Activated CD8-positive, alpha-beta memory T cell treated with anti-CD3 and anti-CD28 coated beads for 48 hours (primary cell): ENCODE measurements at places on chromosomes 1 and 21.
A peak's percentile ranks its signal among the peaks of the same experiment; 100 is the strongest.

- no peak for DNase-seq
Observed at GRCh38 chr1:2442661-2443060, 30.3 kb upstream of the PEX10 start.

GRCh38 chr1:107413546-107413945 is 272.7 kb downstream of the NTNG1 start:
- no peak for DNase-seq

GRCh38 chr21:44892536-44893277 is 19.2 kb upstream of the PTTG1IP start:
- peak; percentile 60 for DNase-seq

- DNase-seq, result no peak
Observed at GRCh38 chr1:18285538-18285924, 177.9 kb downstream of the IGSF21 start.

DNA sequence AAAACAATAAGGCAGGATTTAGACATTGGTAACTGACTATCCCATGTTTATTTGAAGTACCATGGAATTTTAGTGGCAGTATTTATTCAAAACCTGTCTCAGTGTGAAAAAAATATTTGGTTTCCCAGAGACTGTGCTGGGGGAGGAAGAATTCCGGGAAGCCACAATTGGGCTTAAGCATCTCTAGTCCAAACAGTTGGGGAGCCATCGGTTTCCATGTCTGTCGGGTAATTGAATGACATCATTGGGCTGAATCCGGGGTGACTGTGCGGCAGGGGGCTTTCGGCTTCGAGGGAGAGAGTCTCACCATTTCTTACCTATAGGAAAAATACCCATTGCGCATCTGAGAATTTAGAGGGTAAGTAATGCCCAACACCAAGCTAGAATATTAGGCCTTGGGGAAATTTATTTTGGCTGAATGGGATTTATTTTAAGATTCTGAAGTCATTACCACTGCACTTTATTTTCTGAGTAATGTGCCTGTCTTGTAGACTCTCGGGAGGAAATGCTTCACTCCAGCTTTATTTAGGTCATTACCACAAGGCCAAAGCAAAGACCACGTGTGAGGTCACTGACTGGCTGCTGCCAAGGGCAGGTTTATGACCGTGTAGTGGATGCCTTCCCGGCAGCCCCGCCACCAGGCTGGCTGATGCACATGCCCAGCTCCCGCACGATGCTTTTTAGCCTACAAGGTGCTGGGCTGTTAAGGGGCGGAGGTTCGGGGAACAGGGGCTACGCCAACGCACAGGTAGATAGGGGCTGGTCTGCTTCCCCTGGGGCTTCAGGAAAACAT is 23.1 kb upstream of the UMODL1 start:
- no peak for DNase-seq

GRCh38 chr1:156703741-156704140 is 1.6 kb downstream of the CRABP2 start:
- no peak for DNase-seq

- no peak for DNase-seq
Observed at GRCh38 chr1:87989346-87989745, 660.7 kb downstream of the LMO4 start.

GRCh38 chr1:216903382-216903740 is 180.1 kb upstream of the ESRRG start:
- DNase-seq, result no peak

DNA sequence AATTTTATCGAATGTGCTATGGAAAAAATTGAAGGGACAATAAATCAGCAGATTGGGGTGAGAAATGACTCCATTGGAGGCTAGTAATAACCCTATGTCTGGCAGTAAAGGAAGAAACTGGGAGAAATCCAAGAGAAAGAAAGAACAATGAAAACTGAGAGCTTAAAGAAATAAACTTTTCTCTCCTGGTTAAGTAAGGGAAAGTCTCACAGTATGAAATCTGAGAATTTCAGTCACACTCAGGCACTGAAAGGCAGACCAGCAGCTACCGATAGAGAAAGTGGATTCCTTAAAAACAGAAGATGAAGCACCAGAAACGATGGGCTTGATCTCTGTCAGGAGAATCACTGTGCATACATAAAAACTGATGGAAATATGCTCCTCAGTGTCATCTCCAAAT is 404.2 kb downstream of the PLPP3 start:
- DNase-seq, result no peak

- DNase-seq, result no peak
Observed at GRCh38 chr1:19311503-19311930, 427 bp downstream of the AKR7A2 start.

GRCh38 chr1:65497256-65497830 is 76.9 kb downstream of the LEPR start:
- no peak for DNase-seq

- no peak for DNase-seq
Observed at GRCh38 chr1:146001709-146002108, 5.3 kb upstream of the TXNIP start.

DNA sequence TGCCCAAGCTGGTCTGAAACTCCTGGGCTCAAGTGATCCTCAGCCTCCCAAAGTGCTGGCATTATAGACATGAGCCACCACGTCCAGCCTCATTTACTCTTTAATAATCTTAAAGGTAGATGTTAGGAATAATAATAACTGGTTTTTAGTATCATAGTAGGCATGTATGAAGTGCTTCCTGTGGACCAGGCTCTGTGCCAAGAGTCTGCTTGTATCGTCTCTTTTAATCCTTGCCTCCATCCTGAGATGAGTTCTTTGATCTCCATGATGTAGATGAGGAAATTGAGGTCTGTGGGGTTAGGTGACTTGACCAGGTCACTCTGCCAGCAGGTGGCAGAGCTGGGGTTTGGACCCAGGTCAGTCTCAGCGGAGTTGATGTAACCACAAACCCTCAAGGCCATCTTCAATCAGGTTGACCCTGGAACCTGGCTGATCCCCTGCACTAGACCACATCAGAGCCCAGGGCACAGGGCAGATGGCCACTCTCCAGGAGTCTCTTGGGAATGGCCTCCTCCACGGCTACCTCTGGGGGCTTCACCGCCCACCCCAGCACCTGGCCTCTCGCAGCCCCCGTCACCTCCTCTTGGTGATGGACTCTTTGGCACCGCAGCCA is 11.3 kb downstream of the EFHD2 start:
- DNase-seq, result no peak

DNA sequence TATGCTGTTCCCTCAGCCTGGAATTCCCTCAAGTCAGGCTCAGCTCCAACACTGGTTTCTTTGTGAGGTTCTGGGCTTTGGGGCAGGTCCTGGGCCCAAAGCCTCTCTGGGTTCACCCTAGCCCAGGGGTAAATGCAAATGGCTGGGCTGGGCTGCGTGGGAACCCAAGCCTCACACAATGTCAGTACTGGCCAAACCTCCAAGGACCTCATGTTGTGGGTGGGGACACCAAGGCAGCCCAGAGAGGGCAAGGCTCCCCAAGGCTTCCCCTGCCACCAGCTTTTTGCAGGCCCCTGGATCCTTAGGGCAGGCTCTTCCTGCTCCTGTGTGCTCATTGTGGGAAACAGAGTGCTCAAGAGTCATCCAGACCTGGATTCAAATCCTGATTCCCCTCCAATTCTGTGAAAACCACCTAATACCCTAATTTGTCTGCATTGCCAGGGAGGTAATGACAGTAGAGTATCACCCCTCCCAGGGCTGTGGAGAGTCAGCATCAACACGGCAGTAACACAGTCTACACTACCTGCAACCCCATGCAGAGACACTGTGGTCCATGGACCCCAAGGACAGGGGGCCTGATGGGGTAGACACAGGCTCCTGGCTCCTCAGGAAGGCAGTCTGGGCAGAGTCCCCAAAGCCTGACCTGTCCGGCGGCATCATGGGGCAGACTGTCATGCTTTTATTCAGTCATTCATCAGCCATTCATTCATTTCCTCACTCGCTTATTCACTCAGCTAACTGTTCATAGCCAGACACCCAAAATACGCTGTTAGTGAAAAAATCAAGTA is 85.7 kb downstream of the DMRTB1 start:
- no peak for DNase-seq

DNA sequence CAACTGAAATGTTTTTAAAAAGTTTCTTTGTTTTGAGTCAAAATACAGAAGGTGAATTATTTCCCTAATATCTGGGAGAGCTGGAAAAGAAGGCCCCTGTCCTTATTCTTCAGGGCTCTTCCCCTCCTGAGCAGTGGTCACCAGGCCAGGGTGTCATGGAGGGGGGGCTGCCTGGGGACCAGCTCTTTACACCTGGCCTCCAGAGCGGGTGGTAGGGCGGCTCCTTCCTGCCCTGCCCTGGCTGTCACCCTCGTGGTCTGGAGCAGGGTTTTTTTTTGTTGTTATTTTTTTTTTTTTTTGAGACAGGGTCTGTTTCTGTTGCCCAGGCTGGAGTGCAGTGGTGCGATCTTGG is 6.6 kb downstream of the SKI start:
- DNase-seq, result no peak

DNA sequence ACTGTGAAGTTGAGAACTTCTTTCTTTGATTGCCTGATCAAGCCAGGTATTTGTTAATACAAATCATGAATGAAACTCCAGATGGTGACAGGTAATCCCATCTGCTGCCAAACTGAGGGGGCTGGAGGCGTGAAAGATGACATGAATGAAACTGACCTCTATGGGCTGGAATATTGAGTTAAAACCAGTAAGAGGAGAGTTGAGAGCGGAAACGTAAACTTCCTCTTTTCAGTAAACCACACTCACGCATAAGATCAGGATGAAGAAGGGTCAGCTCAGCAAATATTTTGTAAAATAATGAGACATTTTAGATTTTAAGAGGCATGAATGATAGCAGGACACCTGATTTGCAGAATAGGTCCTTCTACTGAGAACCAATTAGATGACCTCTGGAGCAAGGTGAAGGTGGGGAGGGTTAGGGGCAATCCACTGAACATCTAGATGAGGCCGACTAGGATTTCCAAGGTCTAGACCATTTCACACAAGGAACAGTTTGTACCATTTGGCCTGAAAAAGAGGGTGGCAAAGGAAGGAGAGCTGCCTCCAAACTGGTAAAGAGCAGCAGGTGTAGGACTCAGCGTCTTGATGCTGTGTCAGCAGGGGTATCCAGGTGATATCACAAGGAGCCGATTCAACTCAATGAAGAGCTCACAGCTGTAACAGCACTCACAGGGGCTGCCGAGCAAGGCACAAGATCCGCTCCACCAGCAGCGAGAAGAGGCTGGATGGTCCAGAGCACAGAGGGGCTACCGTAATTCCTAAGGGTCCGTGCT is 132.6 kb downstream of the NTPCR start:
- no peak for DNase-seq

GRCh38 chr1:226033582-226033981 is 28.9 kb upstream of the H3-3A start:
- DNase-seq, result no peak

DNA sequence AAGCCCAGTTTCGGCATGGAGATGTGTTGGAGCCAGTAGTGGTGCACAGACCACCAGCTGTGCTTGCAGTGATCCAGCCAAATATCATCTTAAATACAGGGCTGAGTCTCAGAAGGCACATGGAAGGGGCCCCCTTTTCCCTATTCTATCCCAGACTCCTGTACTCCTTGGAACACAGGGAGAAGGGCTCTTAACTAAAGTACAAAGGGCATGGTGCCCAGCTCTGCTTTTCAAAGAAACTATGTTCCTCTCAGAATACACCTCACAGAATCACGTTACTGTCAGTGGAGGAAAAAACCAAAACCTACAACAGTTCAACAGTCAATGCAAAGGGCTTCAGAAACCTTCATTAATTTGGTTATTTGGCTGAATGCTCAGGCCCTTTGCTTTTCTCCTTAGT is 180.6 kb upstream of the C1orf105 start:
- no peak for DNase-seq

DNA sequence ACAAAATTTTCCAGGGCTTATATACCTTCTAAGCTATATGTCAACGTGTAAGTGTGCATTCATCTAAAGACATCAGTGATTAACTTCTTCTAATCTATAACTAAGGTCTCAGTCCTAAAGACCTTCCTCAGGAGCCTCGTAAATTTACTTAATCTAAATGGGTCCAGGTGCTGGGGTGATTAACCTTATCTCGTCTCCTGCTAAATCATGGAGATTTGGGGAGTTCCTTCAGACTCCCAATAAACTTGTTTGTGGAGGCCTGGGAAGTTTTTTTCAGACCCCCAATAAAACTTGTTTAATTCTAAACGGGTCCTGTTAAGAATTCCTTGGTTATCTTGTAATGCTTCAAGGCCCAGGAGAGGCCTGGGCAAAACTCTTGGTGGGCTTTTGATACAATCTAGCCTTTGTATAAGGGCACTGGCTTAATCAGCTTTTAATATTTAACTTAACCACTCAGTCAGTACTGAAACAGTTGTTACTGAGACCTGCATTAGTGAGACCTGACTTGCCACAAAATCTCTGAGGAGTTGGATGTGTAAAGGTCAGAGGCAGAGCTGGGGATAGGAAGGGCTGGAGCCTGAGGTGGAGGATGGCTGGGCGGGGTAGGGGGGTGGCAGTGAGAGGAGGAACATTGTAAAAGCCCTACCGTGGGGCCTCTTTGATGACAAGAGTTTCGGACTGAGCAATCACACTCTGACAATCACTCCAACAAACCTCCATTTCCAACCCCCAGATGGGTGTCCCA is 6.2 kb upstream of the HMGCS2 start:
- no peak for DNase-seq

DNA sequence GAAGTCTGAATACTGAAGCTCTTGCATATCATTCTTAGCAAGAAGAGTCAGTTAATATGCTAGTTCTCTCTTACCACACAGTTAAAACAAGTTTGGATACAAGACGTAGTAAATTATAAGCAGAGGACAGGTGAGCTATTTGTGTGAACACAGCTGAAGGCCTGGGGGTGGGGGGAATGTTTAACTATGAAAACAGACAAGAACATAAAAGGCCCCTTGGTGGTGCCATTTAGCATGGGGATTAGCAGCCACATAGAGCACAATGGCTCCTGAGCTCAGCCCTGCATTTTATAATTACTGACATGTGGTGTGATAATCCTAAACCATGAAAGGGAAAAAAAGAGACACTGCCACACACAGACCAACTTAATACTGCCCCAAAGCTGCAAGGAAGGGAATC is 94.8 kb downstream of the TGFBR3 start:
- DNase-seq, result no peak

GRCh38 chr1:15433471-15433870 is 4.8 kb upstream of the CTRC start:
- no peak for DNase-seq

DNA sequence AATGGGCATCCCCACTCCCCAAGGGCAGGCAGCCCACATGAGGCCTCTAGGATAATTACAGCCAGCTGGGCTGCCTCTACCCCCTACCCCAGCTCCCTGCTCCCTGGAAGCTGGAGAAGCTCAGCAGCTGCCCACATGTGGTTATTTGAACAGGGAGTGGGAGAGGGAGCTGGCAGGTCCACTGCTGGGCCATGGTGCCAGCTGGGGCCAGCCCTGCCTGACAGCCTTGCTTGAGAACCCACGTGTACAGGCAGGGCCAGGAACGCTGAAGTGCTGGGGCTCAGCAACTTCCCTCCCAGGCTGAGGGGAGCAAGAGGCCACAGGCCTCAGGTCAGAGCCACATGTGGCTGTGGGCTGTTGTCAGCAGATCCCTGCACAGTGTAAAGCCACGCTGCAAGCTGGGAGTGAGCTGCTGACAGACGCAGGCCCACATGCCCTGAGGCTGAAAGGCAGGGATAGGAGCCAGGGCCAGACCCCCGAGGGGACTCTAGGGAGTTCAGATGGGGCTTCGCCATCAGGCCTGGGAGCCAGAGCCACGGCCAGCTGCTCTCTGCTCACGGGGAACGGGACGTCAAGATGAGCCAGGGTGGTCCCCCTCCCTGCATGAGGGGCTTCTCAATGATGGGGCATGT is 129.0 kb downstream of the SYF2 start:
- no peak for DNase-seq
